ENCODE measurements at places on chromosomes 7 and 10.

DNA sequence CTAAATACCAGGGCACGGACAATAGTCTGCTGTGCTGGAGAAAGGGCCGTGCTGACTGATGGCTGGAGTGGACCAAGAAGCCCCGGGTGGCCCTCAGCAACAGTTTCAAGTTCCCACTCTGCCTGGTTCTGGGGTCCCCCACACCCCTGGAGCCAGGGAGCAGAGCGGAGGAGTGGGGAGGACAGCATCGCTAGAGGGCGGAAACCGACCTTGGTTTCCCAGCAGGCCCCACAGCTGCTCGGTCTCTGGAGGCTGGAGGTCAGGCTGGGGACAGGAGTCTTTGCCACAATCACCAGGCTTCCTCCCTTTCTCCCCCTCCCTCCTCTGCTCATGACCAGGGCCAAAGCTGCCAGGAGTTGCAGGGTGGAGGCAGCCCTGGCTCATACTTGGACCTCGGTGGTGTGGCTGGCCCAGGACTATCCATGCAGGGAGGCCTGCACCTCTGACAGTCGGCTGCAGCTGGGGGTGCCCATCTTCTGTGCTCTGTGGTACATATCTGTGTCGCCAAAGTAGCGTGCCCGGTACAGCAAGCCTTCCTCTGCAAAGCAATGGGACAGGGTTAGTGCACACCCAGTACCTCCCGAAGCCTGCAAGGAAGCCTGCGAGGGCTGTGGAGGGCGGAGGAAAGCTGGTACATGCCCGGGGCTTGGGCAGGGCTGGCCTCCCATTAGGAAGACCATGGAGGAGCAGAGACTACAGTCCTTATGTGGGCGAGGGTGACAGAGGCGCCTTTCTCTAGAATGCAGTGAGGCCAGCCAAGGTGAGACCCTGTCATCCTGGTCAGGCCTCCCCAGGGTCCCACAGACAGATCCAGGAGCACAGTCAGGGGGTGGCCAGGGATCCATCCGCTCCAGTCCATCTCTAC, 19.1 kb downstream of the DNAJB12 start:
- no peak for DNase-seq

DNA sequence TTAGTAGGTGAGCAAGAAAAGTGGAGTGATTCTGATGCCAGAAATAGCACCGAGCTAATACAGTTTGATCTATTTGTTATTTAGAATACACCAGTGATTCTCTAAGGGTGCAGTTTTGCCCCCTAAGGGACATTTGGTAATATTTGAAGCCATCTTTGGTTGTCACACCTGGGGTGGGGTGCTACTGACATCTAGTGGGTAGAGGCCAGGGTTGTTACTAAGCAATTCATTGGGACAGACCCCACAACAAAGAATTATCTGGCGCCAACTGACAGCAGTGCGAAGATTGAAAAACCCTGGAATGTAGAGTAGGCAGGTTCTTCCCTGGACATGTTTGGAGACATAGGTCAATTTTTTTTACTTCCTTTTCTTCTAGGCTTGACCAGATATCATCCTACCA, 14.6 kb downstream of the PALS2 start:
- DNase-seq: peak; percentile 40

- DNase-seq: no peak
These were observed 106.8 kb downstream of the NT5C2 start for GRCh38 chr10:103086261-103086660.

DNA sequence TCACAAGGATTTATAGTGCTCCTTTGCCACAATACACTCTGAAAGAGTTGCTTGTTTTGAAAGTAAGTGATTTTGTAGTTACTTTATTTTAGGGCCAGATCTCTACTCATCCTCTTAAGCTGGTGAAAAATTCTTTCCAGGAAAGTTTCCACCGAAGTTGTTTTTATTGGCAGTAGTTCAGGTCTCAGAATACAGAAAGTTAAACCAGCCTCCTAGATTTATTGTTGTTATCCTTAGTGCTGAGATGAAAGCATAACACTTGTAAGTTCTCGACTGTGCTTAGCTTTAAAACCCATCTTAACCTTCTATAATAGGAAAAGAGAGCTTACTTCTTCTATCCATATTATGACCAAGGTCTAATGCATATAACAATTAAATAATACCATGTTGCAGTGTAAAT, 5.5 kb downstream of the AP3M1 start:
- DNase-seq: no peak

DNA sequence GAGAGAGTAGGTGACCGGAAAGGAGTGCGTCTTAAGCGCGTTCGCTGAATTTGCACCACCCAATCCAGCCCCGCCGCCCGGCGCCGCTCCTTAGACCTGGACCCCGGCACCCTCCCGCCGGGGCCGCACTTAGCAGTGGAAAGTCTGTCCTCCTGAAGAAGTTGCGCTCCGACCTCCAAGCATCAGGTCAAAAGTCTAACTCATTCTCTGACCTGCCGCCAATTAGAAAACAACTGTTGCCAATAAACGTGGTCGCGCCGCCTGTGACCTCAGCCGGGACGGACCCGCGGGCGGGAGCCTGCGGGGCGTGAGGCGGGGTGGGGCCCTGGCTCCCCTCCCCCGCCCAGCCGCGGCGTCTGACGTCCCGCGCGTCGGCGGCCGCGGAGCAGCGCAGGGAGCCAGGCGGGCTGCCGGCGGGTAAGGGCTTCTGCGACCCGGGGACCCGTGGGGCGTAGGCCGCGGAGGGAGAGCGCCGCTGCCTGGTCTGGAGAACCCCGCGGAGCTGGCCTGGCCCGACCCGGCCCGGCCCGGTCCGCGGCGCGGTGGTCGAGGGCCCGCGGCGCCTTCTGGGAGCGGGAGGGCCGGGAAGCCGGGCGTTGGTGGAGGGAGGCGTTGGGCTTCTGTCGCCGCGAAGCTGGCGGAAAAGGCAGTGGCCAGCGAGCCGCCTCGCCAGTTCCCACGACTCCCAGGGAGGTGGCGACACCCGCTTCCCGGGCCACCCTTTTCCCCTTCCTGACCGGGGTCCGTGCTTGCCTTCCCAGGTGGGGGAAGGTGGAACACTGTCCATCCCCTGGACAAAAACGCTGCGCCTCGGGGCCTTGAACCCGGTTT, at the start of gene BCAP29:
TSS of gene BCAP29 (plus strand) at position 362 of the 831 bp plus-strand sequence. CDS start 527 bp downstream, outside the sequence.
- DNase-seq: peak; percentile 69

GRCh38 chr10:110613996-110614495, 30.1 kb upstream of the RBM20 start:
- no peak for DNase-seq

DNA sequence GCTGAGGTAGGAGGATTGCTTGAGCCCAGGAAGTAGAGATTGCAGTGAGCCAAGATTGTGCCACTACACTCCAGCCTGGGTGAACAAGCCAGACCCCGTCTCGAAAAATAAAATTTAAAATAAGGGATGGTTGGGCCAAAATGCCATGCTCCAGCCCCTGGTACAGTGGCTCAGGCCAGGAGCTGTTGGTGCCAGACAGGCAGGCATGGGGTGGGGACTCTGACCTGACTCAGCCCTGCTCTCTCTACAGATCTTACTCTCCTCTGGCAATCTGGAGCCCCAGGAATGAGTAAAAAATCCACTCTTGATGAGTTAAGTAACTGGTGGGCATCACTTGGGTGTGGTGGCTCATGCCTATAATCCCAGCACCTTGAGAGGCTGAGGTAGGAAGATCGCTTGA, 8.4 kb upstream of the TMEM120A start:
- no peak for DNase-seq

- no peak for DNase-seq
These were observed 184.2 kb downstream of the FRMD4A start for GRCh38 chr10:14146501-14146900.

- DNase-seq: no peak
These were observed 104.0 kb downstream of the FAM107B start for GRCh38 chr10:14670551-14671240.

GRCh38 chr10:82691211-82691610, 816.2 kb downstream of the NRG3 start:
- DNase-seq: no peak

- no peak for DNase-seq
These were observed 752.3 kb downstream of the SUGCT start for GRCh38 chr7:40887099-40887498.

DNA sequence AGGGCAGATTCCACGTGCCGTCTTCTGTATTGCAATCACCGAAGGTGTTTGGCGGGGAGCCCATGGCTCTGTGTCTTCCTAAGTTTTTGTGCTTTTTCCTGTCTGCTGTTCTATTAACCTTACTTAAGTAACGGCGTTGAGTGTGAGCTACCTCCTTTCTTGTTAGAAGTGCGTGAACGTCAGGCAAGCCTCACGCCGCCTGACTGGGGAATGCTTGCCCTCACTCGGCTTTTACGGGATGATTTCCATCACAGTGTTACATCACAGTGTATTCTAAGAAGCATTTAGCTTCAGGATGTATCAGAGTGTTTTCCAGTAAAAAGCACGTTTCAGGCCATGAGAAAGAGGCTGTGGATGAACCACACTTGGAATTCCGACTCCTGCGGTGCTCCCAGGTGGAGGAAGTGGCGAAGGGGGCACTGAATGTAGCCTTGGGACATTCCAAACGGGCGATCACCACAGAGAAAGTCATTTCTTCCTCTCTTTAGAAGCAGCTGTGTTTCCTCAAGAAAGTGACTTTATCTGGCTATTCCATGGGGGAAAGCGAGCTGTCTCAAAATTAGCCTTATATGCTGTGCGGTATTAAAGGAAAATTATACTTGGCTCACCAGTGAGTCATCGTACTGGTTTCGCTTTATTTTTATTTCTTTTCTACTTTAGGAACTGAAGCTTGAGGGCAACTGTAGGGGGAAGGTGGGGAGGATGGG, 290.7 kb downstream of the KLF6 start:
- DNase-seq: no peak

GRCh38 chr7:86932038-86932512, 127.4 kb downstream of the ELAPOR2 start:
- no peak for DNase-seq

Data from NCI-H1092 treated with DMSO at 0.1 percent for 48 hours (cell line).